Right atrium auricular region (tissue), 2 donors: ENCODE measurements at places on chromosomes 13 and 19. TPM values are rescaled to one million over a fixed set of nuclear protein-coding genes. Genes with fewer than 3 reads are reported as not detected.
A peak's percentile ranks its signal among the peaks of the same experiment; 100 is the strongest.

DNA sequence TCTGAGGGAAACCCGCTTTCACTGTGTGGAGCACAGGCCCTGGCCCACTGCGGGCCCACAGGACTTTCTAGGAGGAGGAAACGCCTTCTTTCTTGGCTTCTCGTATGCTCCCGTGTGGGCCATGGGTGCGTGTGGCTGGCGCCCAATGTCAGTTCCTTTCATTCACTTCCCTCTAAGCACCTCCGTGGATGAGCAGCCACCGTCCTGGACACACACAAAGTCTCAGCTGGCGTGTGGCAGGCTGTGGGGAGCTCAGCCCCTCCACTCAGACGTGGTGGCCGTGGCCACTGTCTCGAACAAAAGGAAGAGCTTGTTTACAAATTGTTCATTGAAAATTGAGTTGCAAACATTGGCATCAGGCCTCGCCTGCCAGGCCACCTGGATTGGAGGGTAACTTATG lies 240.0 kb upstream of the SGCG start:
- no peaks in the 10 kb centered on the region for H3K36me3 ChIP-seq
- H3K4me1 ChIP-seq: no peaks in the 10 kb centered on the region
- no peak for DNase-seq
- H3K27me3 ChIP-seq: no peaks in the 10 kb centered on the region
- no peak overlapping the region for H3K4me3 ChIP-seq

DNA sequence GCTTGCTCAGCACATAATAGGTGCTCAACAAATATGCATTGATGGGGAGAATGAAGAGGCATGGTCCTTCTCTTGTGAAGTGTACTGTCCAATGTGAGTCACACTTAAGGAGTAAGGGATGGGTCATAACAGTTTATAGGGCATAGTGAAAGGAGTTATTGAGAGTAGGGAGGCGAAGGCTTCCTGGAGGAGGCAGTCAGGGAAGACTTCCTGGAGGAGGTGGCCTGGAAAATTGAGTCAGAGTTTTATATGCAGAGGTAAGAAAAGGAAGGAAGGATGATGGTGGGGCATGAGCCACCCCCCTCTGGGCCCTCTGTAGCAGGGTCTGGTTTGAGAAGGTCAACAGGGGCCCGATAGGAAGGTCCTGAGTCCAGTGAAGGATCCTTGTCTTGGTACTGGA lies 57.0 kb upstream of the ZNF536 start:
- no peak overlapping the region for H3K27ac ChIP-seq
- no peak for DNase-seq
- no peaks in the 10 kb centered on the region for H3K36me3 ChIP-seq
- H3K27me3 ChIP-seq: no peaks in the 10 kb centered on the region

DNA sequence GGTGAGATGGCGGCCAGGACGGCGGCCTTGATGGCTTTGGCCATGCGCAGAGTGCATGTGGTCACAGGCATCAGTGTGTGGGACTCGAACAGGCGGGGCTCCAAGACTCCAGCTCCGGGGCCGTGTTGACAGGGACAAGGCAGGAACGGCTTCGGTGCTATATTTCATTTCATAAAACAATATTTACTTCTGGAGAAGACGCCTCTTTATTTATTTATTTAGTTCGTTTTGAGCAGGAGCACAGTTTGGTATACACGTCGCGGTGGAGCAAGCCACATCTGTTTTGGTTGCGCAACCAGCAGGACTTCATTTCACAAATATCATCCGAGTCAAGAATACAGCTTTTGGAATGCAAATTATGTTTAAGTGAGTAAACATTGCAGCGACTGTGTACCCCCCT lies 166.7 kb upstream of the TSHZ3 start:
- no peaks in the 10 kb centered on the region for H3K36me3 ChIP-seq
- no peak overlapping the region for H3K4me3 ChIP-seq
- peak; percentile 13 for DNase-seq
- no peaks in the 10 kb centered on the region for H3K27me3 ChIP-seq
- no peak overlapping the region for H3K27ac ChIP-seq

DNA sequence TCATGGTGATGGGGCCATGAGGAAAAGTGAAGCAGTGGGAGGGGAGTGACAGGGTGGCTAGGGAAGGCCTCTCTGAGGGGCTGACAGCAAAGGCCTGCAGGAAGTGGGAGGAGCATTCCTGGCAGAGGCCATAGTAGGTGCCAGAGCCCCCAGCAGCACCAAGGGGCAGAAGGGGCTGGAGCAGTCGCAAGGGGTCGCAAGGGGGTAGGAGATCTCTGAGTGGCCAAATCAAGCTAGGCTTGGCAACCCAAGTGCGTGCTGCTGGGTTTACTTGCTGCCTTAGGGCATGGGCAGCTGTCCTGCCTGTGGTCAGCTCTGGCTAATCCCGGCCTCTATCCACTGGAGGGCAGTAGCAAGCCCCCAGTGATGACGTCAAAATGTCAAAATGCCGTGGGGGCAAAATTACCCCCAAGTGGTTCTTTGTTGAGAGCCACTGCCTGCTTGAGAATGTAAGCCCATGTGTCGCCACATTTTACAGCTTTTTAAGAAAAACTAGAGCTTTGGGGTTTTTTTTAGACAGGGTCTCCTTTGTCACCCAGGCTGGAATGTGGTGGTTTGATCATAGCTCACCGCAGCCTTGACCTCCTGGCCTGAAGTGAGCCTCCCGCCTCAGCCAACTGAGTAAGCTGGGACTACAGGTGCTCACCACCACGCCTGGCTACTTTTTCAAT lies 11.8 kb downstream of the CCDC97 start:
- peaks cover 58% of the 10 kb centered on the region for H3K4me1 ChIP-seq
- no peak for DNase-seq
- no peak overlapping the region for H3K4me3 ChIP-seq

The POLR1G gene
- total RNA-seq: 5.6 TPM

The KCNC3 gene
- total RNA-seq: 1.4 TPM

- no peaks in the 10 kb centered on the region for H3K27me3 ChIP-seq
- no peak overlapping the region for H3K27ac ChIP-seq
- peak; percentile 23 for DNase-seq
These were observed 476.6 kb downstream of the ZNF536 start for GRCh38 chr19:30848636-30849425.
